Right renal cortex interstitium (tissue), 3 donors: ENCODE measurements at places on chromosomes 1 and 21. TPM values are rescaled to one million over a fixed set of nuclear protein-coding genes. Genes with fewer than 3 reads are reported as not detected.
A peak's percentile ranks its signal among the peaks of the same experiment; 100 is the strongest.

DNA sequence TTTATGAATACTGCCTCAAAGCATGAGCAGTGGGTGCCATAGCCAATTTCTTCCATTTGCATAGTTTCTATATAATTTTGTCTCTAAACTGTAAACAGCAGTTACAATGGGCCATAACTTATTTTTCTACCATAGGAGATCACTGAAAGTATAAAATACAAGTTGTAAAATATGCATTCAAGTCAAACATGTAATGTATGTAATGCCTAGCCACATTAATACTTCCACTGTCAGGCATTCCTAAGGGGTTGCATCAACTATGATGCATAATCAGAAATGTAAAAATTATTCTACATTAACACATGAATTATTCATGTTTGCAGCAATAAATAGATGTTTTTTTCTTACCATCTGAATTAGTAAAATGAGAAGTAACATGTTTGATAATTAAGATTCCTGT, 560.3 kb upstream of the ZP4 start:
- DNase-seq, result no peak

Gene CLIC6
- polyA plus RNA-seq, result 1.2 TPM

Gene SMCP
- not detected for polyA plus RNA-seq

GRCh38 chr21:44436958-44437357, 18.4 kb upstream of the LRRC3 start:
- DNase-seq, result no peak

GRCh38 chr21:39632796-39633442, 20.2 kb downstream of the B3GALT5 start:
- DNase-seq, result no peak

- no peak for DNase-seq
These were observed 7.8 kb upstream of the PTTG1IP start for GRCh38 chr21:44881198-44881872.

- no peak for DNase-seq
These were observed 38.3 kb downstream of the RHBG start for GRCh38 chr1:156407344-156407743.

DNA sequence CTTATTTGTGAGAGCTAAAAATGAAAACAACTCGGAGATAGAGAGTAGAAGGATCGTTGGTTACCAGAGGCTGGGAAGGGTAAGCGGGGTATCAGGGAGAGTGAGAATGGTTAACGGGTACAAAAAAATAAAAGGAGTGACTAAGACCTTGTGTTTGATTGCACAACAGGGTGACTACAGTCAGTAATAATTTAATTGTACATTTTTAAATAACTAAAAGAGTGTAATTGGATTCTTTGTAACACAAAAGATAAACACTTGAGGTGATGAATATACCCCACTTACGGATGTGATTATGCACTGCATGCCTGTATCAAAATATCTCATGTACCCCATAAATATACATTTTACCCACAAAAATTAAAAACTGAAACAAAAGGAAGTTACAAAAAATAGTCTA, 29.4 kb downstream of the FOXJ3 start:
- no peak for DNase-seq

Gene IGSF3
- 29.7 TPM for polyA plus RNA-seq

DNA sequence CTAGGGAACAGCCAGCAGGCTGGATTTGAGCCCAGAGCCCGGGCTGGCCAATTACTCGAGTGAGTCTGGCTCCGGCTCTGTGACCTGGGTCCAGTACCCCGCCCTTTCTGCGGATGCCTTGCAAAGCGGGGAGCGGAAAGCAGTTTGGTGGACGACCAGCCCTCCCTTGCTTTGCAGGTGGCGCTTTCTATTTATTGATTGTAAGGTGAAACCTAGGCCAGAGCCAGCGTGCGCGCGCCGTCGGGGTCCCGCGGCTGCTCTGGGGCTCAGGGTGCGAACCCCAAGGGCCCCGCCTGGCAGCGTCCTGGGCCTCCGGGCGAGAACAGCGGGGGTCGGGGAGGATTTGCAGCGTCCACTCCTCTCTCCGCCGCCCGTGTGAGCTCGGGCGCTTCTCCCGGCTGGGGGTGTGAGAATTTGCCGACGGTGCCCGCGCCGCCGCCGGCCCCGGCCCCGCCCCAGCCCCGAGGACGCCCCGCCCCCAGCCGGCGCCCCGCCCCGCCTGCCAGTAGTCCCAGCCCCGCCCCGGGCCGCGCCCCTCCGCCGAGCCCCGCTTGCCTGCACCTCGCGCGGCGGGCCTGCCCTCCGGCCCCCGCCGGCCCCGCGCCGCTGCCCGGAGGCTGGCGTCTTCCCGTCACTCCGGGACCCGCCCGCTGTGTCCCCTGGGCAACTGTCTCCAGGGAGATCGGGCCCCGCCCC, 37.6 kb downstream of the PIK3CD start:
- DNase-seq, result no peak

- DNase-seq, result no peak
These were observed 550.2 kb downstream of the USP25 start for GRCh38 chr21:16279731-16280581.

Gene TTLL7
- 5.4 TPM for polyA plus RNA-seq

DNA sequence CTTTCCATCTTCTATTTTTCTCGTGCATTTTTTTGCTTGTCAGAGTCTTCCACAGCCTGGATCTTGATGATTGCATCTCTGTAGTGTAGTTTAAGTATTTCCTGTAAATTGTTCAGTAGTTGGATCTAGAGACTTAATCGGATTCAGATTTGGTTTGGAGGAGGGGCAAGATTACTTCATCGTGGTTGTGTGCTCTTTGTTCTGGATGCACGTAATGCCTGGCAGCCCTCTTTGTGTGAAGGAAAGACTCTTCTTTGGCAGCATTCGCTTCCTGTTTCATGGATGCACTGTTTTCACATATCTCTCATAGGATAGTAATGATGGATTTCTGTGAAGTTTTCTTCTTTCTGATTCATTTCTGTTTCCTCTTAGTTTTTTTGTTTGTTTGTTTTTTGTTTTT, 14.2 kb downstream of the SEMA4A start:
- DNase-seq, result no peak

DNA sequence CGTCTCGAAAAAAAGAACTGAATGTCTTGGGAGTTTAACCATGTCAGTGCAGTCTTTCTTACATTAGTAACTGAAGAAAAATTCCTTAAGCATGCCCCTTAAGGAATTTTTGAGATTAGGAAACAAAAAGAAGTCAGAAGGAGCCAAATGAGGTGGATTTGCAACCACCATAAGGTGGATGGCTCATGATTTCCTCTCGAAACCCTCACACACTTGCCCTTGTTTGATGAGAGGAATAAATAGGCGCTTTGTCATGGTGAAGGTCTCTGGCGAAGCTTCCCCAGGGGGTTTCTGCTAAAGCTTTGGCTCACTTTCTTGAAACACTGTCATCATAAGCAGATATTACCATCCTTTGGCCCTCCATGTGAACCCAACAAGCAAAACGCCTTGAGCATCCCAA, 68.2 kb downstream of the POFUT2 start:
- no peak for DNase-seq

- no peak for DNase-seq
These were observed 26.2 kb downstream of the TCP10L start for GRCh38 chr21:32559006-32559610.

Gene CTSK
- 29.3 TPM for polyA plus RNA-seq

Gene PTGFR
- 0.35 TPM for polyA plus RNA-seq

DNA sequence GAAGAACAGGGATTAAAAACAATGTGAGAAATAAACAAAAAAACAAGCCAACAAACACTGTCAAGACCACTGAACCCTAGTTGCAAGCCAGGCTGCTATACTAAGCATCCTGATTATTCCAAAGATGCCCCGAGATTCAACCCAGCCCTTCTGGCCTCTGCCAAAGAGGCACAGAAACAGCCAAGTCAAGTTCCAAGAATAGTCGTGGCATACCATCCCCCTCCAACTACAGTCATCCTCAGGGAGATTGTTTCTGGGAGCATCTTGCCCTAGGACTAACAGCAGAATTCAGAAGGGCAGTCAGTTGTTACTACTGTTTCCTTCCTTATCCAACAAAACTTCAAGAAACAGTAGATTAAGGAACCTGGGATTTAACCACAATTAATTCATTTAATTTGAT, 52.3 kb downstream of the ABL2 start:
- no peak for DNase-seq

DNA sequence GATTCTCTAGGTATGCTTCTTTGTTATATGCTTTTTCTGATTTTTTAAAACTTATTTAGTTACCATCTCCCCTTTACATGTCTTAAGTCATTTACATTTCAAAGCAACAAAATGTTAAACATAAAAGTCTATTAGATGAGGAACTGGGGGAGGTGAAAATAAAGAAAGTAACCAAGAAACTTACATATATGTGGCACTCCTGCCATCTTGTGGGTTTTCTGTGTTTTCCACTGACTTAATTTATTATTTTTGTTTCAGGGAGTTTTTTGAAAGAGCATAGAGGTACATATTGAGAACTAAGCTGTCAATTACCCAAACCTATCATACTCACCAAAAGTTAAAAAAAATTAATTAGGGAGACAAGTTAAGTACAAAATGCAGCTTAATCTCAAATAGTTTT, 1531.1 kb downstream of the MRPL39 start:
- DNase-seq, result no peak

- peak; percentile 61 for DNase-seq
These were observed 721 bp downstream of the PBXIP1 start for GRCh38 chr1:154955039-154955717.

DNA sequence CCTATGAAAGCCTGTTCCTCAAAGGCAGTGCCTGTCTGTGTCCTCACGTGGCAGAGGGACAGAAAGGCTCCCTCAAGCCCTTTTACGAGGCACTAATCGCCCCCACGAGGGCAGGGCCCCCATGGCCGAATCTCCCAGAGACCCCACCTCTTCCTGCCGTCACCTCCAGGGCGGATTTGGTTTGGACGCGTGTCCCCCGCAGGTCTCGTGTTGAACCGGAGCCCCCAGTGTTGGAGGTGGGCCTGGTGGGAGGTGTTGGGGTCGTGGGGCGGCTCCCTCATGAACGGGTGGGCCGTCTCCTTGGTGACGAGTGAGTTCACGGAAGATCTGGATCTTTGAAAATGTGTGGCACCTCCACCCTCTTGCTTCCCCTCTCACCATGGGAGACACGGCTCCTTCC, 27.6 kb downstream of the CFAP74 start:
- DNase-seq, result no peak

Gene DCST1
- polyA plus RNA-seq, result 0.28 TPM
